ENCODE measurements at places on chromosomes 7 and 10.

GRCh38 chr10:21080261-21080660, 183.2 kb upstream of the NEBL start:
- DNase-seq = no peak

GRCh38 chr7:156475666-156476065, 164.9 kb upstream of the RNF32 start:
- no peak for DNase-seq

GRCh38 chr10:105734479-105734878, 1093.4 kb downstream of the SORCS3 start:
- DNase-seq = no peak

GRCh38 chr7:36440880-36441279, 51.2 kb downstream of the ANLN start:
- no peak for DNase-seq

- DNase-seq = no peak
These were observed 233.8 kb downstream of the PRKG1 start for GRCh38 chr10:51308116-51308515.

DNA sequence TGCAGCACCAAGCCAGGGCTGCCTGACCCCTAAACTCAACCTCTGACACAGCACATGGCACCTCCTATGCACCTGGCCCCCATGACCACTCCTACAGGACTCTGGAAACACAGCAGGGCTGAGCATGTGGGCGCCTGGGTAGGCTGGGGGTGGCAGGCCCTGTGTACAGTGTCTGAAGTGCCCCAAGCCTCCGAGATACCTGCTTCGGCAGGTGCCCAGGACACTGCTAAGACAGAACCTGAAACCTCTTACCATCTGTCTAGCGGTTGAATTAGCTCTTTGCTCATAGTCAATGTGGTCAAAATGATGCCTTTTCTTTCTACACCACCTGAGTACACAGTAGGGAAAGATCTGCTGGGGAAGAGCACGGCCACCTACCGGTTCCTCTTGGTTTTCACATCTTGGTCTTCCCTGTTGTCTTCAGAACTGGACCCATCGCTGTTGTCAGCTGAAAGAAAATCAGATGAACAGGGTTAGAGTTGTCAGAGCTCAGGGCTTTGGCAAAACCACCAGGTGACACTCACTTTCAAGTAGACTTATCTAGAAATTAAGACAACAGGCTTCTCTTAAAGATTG, 177.4 kb downstream of the TCERG1L start:
- DNase-seq = no peak

DNA sequence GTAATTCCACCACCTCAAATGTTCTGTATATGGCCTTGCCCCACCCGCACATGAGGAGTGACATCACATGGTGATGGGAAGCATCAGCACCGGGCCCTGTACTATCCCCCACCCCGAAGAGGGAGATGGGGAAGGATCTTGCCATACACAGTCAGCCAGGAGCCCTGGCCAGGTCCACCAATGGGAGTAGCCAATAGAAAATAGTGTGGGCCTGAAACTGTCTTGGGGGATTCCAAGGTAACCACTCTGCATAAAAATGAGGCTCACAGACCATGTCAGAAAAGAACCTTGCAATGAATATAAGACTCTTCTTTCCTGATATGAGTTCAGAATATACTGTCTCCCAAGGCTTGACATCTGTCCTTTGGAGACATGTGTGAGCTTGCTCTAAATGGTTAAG, 51.1 kb downstream of the ADRB1 start:
- DNase-seq = no peak

DNA sequence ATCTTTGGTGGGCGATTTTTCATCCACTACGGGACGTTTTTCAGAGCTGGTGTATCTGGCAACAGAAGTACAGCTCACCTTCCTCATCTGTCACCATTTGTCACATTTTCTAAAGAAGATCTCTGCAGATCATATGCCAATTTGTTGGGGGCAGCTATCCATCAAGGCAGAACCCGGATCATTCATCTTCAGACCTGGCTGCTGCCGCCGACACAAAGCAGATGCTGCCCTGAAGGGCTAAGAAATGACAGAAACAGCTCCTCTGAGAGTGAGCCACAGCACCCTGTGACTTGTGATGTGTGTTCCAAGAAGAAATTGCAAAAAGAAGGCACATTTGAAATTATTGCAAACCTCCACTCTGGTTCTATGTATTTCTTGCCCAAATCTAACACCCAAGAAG, 290.9 kb downstream of the GFRA1 start:
- no peak for DNase-seq

DNA sequence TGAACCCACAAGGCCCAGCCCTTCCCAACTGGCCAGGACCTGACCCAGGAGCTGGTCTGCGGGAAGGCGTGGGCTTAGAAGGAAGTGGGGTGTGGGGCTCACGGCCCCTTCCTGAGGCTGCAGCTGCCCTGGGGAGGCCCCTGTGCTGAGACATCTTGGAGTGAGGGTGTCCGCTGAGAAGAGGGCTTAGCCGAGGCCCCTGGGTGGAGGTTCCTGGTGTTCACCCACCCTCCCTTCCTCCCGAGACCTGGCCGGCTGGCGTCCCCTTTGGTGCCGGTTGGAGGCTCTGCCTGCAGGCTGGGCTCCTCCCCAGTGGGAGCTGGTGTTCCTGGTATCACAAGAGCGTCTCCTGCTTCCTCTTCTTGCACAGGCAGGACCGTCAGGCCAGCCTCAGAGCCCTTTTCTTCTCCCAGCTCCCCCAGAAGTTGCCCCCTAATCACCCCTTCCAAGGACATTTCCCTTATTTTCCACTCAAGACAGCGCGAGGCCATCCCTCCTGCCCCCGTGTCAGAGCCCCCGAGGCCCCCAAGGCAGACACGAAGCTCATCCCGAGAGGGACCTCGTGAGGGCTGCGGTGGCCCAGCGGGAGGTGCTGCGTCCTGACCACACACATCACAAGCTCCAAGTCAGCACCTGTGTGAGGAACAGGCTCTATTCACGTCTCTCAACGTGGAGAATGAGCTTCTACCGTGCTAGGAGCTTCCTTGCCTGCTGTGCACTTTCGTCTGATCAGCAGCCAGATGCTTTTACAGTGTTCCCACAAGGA, 25.1 kb upstream of the FAM20C start:
- DNase-seq = no peak

GRCh38 chr10:36880898-36881297, 244.5 kb upstream of the ANKRD30A start:
- no peak for DNase-seq

GRCh38 chr7:82605247-82605864, 161.8 kb upstream of the CACNA2D1 start:
- no peak for DNase-seq

DNA sequence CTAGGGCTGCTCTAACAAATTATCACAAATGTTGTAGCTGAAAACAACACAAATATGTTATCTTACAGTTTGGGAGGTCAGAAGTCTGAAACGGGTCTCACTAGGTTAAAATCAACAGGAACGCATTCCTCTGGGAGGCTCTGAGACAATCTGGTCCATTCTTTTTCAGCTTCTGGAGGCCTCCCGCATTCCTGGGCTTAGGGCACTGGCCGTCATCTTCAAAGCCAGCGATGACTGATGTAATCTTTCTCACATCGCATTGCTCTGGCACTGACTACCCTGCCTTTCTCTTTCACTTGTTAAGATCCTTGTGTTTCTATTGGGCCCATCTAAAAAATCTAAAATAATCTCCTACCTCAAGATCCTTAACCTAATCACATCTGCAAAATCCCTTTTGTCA, 1071.5 kb upstream of the C7orf33 start:
- no peak for DNase-seq

- no peak for DNase-seq
These were observed 30.5 kb downstream of the CPED1 start for GRCh38 chr7:121019018-121019417.

DNA sequence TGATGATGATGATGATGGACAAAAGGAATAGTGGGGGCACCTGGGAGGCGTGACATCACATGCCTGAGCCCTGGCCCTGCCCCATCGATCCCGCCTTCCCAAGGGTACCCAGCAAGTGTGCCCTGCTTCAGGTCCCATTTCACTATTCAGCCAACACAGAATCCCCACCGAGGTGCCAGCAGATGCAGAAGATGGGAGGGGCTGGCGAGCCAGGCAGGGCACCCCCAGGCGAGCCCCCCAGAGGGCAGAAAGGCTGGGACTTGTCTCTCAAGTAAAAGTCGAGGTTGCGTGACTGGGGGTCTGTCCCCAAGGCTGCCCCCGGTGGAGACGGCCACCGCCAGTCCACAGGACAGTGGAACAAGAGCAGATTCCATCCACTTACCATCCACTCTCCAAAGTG, 57.5 kb downstream of the INSIG1 start:
- DNase-seq = no peak

DNA sequence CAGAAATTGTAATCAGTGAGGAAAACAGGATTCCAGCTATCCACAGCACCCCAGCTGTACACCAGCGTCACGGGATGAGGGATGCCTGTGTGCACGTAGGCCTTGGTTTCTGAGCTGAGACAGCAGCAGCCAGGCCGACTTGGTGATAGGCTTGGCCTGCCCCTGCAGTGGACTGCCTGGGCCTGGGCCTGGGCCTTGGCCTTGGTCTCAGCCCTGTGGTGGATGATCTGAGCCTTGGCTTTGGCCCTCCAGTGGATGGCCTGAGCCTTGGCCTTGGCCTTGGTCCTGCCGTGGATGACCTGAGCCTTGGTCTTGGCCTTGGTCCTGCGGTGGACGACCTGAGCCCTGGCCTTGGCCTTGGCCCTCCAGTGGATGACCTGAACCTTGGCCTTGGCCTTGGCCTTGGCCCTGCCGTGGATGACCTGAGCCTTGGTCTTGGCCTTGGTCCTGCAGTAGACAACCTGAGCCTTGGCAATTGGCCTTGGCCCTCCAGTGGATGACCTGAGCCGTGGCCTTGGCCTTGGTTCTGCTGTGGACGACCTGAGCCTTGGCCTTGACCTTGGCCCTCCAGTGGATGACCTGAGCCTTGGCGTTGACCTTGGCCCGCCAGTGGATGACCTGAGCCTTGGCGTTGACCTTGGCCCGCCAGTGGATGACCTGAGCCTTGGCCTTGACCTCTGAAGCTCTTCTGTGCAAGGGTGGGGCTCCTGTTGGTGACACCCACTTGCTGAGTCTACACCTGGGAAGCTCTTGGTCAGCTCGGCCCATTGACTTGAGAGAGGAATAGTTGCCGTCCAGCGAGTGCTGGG, 93.8 kb downstream of the CUX1 start:
- DNase-seq = no peak

- no peak for DNase-seq
These were observed 237.3 kb downstream of the AHR start for GRCh38 chr7:17535776-17536175.

DNA sequence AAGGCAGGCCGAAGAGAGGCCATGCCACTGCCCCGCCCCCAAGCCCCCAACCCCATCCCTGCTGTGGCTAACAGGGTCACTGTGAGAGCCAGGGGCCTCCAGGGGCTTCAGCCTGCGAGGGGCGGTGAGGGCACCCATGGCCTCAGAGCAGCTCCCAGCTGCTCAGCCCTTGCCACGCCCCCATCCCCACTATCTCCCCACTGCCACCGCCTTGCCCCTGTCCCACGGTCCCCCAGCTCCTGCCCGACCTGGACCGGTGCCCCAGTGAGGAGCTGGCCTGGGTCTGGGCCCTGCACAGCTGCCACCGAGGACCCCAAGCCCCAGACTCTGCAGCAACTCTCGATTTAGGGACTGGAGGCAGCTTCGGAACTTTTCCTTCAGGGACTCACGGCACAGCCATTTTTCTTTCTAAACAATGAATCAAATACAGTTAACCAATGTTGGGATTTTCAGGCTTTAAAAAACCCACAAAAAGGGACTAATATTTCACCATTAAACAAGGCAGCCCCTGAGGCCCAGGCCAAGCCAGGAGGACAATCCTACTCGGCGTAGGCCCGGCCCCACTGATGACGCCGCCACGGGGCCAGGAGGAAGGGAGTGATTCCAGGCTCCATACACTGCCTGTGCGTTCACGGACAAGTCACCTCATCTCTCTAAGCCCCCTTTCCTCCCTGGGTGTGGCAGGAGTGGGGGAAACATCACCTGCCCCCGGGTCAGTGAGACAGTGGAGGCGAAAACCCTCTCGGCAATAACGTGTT, 237.1 kb downstream of the ELFN1 start:
- no peak for DNase-seq

DNA sequence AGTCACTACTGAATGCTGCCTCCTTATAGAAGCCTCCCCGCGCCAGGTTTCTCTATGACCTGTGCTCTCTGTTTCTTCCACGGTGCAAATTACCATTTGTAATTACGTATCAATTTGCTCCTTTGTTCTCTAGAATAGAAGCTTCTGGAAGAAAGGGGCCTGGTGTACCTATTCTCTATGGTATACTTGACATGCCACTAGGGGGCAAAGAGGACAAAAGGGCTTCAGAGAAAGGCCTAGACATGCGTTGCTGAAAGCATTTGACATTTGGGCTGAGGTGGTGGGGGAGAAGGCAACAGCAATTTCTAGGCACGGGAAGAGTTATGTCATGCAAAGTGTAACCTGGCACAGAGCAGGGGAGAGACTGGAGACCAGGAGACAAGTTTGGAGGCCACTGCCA, 148.7 kb downstream of the WDR11 start:
- DNase-seq = no peak

- DNase-seq = no peak
These were observed 139.3 kb downstream of the PPP1R9A start for GRCh38 chr7:95046494-95047240.

DNA sequence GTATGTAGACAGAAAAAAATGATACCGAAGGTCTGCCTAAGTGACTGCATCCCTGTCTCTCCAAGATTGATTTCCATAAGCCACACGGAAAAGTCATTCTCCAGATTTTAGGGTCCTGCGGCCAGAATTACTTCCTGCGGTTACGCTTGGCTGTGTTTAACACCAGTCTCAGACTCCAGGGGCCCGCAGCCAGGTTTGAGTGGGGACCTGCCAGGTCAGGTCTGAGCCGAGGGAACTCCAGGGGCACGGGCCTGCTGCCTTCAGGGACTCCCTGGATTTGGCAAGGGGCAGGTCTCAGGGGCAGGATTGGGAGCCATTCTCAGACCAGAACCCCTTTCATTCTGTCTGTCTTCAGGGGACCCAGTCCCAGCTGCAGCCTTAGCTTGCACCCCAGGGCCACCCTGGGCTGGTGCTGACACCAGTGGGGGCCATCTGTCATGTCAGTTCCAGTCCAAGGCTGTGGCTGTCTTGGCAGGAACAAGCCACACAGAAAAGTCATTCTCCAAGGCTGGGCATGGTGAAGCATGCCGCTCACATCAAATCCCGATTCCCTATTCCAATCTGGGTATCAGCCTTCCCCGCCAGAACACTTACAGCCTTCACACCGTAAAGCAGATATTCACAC, 39.0 kb downstream of the TMEM120A start:
- no peak for DNase-seq

- no peak for DNase-seq
These were observed 592.7 kb downstream of the NXPH1 start for GRCh38 chr7:9026121-9026520.

- DNase-seq = no peak
These were observed 158.6 kb downstream of the INHBA start for GRCh38 chr7:41544241-41544640.

- no peak for DNase-seq
These were observed 16.8 kb downstream of the HNRNPA2B1 start for GRCh38 chr7:26183545-26184280.

GRCh38 chr10:78508955-78509748, 475.5 kb downstream of the RPS24 start:
- DNase-seq = no peak
